ENCODE measurements at places on chromosomes 6 and 20. TPM values are rescaled to one million over a fixed set of nuclear protein-coding genes. Genes with fewer than 3 reads are reported as not detected.

- DNase-seq: no peak
Observed at GRCh38 chr6:753486-753885, 60.5 kb upstream of the EXOC2 start.

GRCh38 chr6:16766043-16766536 lies 4.8 kb upstream of the ATXN1 start:
- no peak for DNase-seq

DNA sequence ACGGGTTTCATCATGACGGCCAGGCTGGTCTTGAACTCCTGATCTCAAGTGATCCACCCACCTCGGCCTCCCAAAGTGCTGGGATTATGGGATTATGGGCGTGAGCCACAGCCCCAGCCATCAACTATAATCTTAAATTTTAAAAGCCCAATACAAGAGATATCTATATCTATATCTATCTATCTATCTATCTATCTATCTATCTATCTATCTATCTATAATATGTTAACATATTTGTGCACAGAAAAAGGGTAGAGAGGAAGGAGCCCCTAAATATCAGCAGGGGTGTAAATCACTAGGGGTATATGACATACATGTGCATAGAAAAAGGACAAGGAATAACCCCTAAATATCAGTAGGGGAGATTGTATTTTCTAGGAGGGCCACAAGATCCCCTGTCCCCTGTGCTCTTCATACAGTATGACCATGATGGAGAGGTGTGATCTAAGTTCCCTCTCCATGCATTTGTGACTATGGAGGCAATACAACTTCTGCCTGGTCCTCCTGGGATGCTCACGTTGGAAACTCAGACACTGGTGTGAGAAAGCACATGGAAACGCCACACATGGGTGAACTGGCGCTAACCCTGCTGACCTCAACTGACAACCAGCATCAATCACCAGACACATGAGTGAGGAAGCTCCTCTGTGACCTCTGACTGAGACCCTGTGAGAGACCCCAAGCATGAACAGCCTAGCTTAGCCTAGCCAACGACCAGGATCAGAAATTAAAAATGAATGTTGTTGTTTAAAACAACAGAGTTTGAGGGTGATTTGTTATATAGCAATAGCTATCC lies 1.2 kb upstream of the SPATS1 start:
- no peak for DNase-seq

DNA sequence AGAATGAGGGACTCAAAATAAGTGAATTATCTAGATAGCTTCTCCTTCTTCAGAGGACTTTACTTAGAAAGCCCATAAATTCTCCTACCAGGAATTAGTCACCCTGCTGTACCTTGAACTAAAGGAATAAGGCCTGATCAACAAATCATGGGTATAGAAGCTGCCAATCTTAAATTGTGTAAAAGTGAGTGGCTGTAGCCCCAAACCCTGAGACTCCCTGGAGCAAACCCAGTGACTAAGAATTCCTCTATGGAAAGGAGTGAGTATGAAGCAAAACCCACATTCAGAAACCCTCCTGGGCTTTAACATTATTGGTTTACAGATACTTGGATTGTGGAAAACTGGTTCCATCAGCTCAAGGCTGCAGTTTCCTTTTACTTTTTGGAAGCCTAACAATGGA lies 285.8 kb upstream of the TBX18 start:
- no peak for DNase-seq

GRCh38 chr6:142271476-142271875 lies 30.3 kb upstream of the ADGRG6 start:
- DNase-seq: no peak

DNA sequence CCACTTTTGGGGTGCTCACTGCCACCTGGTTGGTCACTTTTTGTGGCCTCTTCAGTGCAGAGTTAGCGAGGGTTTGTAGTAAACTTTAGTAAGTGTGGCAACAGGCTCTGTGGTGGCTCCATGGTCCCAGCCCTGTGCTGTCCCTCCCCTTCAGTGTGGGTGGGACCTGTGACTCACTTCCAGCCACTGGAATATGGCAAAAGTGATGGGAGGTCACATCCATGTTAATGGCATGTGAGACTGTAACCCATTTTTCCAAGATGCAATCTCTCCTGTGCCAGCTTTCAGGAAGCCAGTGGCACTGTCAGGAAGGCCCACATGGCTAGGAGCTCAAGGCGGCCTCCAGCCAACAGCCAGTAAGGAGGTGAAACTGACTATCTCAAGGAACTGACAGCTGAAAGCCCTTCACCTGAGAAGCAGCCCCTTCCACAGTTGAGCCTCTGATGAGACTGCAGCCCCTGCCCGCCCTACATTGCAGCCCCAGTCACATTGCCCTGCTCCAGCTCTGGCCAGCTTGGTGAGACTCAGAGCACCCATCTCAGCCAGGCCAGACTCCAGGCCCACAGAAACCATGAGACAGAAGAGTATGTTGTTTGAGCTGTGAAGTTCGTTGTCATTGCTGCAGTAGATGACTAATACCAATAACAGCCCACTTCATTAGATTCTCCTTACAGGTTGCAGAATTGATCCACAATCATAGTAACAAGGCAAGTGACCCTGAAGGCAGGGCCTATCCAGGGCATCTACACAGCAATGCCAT lies 13.1 kb upstream of the CST7 start:
- peak; percentile 77 for DNase-seq

DNA sequence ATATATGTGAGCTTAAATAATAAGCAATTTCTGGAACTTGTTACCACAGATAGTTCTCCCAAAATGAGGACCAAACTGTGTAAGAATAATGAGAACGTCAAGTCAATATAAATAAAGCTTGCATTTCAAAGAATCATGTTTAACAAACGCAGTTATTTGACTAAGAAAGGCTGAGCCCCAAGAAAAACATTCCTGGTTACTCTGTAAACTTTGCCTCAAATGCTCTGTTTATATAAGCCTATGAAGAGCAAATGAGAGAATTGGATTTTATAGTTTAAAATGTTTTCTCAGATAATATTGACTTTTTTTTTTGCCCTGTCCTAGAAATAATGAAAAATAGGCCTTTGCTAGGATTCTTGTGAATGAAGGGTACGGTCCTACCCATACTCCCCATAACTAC lies 81.3 kb downstream of the C6orf52 start:
- DNase-seq: no peak

The BPIFB2 gene
- total RNA-seq: not detected

The PFDN4 gene
- 18.9 TPM for total RNA-seq

The PRR18 gene
- not detected for total RNA-seq

The PMEPA1 gene
- total RNA-seq: 28.2 TPM

All from osteocyte (in vitro differentiated cells).